Tibial artery (tissue), 4 donors: ENCODE measurements at places on chromosomes 3 and 15.

DNA sequence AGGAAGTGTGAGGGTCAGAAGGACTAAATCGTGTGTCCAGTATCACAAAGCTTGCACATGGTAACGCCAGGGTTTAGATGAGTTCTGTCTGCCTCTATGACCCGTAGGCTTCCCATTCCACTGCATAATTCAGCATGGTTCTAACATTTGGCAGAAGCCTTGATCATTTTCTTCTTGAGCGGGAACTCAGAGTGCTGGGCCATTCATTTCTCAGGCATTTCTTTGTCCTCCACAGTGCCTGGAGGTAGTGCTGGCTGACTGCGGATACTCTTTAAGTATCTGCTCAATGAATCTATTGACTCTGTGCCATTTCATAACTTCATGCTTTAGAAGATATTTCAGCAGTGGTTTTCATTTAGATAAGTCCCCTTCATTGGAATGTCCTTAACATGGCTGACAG, 370.2 kb downstream of the EPHB1 start:
- no peak for DNase-seq

- DNase-seq: peak; percentile 90
These were observed at the start of gene CHRNA5 for GRCh38 chr15:78565097-78565950. CHRNA5 (plus strand) TSS chr15:78565520; CDS start chr15:78565720, 200 bp downstream.

GRCh38 chr3:10285272-10286132, 7.2 kb downstream of the GHRL start:
- DNase-seq: no peak

DNA sequence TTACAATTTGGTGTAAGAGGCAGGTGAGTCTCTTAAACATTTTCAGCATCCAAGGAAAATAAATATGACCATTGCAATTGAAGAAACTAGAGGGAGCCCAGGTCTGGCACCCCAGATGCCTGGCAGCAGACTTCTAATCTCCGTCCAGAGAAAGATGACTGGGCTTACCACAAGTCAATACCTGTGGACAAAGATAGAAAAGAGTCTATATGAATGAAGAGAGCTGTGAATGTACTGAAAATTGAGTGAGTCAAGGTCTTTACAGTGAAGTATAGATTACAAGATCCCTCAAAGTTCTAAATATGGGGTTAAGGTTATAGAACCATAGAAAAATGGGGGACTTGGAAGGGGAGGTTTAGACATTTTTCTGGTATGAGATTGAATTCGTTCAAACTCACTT, 827.4 kb upstream of the NR2F2 start:
- DNase-seq: no peak

- no peak for DNase-seq
These were observed 10.3 kb downstream of the CHP1 start for GRCh38 chr15:41241221-41241964.

DNA sequence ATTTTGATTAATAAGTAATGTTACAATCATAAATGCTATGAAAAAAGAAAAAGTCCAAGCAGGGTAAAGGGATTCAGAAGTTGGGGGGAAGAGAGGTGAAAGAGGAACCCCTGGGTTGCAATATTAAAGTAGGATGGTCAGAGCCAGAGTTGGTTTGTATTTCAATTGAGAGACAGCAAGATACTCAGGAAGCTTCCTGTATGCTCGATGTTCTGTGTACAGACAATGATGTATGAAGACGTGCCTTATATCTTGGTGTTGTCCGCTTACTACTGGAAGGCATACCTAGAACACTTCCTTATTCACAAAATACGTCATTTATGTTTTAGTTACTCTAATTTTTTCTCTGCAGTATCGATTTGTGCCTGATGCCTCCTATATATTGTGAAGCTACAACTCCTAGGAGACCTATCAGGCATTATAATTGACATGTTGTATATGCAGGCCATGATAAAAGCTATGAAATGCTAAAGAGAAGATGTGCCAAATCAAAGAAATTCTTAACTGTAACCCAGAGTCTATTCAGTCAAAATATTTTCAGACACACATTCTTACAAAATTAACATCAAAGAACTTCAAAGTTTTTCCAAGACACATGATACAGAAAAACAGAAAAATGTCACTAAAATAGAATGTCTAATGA, 87.5 kb downstream of the TBL1XR1 start:
- DNase-seq: no peak

GRCh38 chr3:108208831-108209230, 13.4 kb downstream of the IFT57 start:
- no peak for DNase-seq

- no peak for DNase-seq
These were observed 145.4 kb downstream of the KLHL25 start for GRCh38 chr15:85649372-85649771.

DNA sequence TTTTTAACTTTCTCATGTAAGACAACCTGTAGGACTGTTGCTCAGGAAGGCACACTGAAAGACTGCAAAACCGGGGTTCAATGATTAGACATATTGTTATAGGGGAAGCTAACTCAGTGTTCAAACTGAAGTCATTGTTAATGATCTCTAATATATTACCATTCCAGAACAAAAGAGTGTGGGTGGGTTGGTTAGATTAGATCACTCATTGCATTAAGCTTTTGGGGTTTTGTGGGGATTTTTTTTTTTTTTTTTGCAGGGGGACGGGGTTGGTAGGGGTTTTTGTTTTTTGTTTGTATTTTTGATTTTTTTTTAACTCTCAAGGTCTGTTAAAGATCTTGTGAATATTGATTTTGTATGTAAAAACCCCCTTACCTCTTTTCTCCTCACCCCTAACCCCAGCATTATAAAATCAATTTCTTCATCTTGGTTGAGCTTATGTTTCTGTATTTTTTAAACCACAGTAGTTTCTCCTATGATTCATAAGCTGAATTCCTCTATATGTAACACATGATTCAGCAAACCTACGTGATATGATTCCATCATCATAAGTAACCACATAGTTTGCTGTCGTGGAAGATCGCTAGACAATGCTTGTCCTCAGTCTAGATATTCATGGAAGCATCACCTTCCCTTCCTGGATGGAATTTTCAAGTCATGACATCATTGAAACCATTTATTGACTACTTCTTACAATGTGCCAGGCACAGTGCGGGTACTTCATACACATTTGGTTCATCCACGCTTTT, 544.1 kb upstream of the MDFIC2 start:
- no peak for DNase-seq

- no peak for DNase-seq
These were observed 181.8 kb downstream of the PDCD6IP start for GRCh38 chr3:33980252-33980651.

DNA sequence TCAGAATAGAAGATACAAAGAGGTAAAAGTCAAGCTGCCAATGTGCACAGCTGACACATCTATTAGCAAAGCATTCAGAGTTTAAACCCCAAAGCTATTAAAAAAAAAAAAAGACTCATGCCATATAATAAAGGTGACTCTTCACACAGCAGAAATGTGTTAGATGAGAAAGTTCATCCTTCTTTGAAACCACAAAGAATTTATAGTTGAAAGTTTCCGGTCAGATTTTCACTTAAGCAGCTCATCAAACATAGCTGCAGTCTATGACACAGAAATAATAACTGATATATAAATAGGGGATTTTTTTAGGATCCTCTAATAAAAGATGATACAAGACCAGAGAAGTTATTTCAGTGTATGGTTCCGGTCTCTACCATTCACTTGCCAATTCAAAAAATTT, 76.6 kb downstream of the WWTR1 start:
- DNase-seq: no peak

GRCh38 chr15:42696626-42697025, 40.3 kb downstream of the CDAN1 start:
- no peak for DNase-seq

DNA sequence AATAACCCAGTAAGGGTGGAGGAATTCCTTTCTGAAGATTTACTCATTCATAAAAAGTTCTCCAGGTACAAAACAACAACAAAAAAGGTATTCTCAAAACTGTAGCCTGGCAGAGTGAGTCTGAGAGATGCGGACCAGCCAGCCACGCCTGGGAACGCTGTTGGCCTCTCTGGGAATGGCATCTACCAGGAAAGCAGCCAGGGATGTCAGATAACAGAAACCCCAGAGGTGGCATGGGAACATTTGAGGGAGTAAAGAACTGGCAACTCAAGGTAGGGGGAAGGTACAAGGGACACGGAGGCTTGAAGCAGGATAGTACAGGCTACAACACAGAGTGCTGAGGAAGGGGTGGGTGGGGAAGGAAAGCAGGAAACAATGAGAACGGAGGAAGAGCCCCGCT, 7.1 kb upstream of the AP3S2 start:
- no peak for DNase-seq

DNA sequence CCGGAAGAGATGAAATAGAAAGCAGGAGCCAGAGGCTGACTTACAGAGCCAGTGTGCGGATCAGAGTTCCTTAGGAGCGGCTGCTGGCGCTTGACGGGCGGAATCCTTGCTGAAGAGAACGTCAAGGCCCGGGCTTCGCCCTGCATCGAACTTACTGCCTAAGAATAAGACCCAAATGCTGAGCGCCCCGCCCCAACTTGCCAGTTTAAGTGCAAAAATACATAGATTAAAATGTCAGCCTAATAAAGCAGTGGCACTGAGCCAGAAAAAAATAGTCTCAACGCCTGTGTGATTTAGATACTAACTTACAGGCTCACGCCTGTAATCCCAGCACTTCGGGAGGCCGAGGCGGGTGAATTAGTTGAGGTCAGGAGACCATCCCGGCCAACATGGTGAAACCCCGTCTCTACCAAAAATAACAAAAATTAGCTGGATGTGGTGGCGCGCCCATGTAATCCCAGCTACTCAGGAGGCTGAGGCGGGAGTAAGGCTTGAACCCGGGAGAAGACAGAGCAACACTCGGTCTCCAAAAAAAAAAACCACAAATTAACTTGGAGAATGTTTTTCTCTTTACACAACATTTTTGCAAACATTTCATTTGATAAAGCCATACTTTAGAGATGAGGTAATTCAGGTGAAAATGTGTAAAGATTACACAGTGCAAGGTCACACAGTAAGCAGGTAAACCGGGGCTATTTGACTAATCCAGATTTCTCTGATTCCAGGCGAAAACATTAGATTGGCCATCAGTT, 1.2 kb upstream of the UBP1 start:
- no peak for DNase-seq

DNA sequence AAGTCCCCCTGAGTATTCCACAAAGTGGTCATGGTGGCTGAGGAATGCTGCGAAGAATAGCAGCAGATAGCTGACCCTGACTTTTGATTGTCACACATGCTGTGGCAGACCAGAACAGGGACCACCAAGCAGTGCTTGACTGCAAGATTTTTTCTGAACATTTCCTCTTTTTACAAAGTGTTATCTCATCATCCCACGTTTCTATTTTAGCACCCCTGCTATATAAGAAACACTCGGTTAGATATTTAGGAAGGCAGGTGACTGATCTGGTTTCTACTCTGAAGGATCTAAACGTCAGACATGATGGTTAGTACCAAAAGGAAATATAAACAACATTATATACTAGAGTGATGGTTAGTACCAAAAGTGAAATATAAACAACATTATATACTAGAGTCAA, 9.1 kb downstream of the SLC25A26 start:
- DNase-seq: no peak

GRCh38 chr3:183635107-183635430, 354 bp upstream of the KLHL24 start:
- no peak for DNase-seq
